RWPE1 (cell line): ENCODE measurements at places on chromosomes 13 and 19.

- no peak for DNase-seq
Observed at GRCh38 chr13:34020388-34020787, 202.4 kb downstream of the RFC3 start.

- no peak for DNase-seq
Observed at GRCh38 chr19:12465211-12465610, 19.4 kb downstream of the ZNF709 start.

GRCh38 chr19:51019544-51019925, at the start of gene KLK10:
KLK10 (minus strand) TSS chr19:51019709; CDS start chr19:51019130, 579 bp downstream.
- no peak for DNase-seq

DNA sequence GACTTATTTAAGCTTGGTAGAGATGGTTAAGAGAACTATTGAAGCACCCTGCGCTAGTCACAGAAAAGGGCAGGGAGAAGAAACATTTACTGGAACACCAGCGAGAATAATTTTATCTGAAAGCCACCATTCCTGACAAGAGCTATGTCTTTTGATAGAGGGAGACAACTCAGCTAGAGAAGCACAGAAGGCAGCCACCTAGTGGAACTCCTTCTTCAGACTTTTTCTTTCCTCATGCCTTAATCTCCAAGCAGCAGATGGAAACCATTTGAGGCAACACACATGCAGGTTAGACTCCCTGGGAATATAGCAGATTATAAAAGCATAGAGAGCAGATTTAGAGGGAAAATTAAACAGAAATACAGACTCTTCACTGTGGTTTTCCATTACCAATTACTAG, 813.4 kb downstream of the SLITRK6 start:
- no peak for DNase-seq

- no peak for DNase-seq
Observed at GRCh38 chr13:40786568-40786996, 2.8 kb upstream of the SLC25A15 start.

DNA sequence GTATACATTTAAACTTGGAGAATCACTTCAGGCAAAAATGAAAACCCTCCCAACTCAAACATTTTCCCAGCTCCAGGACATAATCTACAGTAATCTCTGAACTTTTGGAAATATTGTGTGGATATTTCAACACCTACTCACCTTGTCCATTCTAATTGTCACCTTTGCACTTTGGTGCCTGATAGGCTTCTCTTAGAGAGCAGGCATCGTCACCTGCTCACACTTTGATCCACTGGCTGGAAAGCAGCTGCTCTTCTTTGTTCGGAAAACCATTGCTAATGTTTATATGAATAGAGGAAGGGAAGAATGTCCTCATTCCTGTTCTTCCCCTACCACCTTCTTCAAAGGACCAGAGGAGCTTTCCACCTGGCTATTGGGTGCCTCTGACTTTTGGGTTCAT, 411.2 kb downstream of the FGF9 start:
- no peak for DNase-seq

DNA sequence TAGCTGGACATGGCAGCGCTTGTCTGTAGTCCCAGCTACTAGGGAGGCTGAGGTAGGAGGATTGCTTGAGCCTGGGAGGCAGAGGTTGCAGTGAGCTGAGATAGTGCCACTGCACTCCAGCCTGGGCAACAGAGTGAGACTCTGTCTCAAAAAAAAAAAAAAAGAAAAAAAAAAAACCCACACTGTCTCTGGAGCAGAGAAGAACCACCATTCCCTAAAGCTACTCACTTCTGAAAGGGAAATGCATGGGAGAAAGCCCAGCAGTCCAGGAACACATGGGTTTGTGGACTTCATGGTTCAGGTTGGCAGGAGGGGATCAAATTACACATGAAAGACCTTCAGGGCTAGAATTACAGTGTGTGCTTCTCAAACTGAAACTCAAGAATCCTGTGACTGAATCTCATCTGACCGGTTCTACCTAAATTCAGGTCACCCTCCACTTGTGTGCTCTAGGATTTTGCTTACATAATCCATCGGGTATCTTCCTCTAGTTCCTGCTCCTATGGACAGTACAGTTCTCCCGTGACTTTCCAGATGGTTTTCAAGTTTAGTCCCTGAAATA, 30.2 kb upstream of the CPB2 start:
- DNase-seq = peak; percentile 82

DNA sequence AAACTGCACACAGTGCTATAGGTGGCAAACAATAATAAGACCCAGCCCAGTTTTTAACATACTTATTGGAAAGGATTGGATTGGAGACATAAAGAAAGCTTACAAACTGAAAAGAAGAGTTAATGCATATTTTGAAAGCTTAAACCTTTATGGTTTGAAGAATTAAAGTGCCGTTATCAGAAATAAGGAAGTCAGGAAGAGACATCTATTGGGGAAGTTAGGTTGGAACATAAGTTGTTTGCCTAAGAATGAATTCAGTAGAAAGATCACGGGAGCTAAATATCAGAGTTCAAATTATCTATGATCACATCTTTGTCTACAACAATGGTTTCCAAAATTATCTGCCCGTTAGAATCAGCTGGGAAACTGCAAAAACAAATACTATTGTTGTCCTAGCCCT, 767.9 kb downstream of the PCDH9 start:
- no peak for DNase-seq

GRCh38 chr19:5142725-5143097, 173.8 kb downstream of the KDM4B start:
- DNase-seq = no peak

GRCh38 chr19:18846862-18847548, 15.2 kb downstream of the UPF1 start:
- DNase-seq = peak; percentile 67

- DNase-seq = peak; percentile 91
Observed at GRCh38 chr19:45446944-45447343, 20.9 kb upstream of the FOSB start.

DNA sequence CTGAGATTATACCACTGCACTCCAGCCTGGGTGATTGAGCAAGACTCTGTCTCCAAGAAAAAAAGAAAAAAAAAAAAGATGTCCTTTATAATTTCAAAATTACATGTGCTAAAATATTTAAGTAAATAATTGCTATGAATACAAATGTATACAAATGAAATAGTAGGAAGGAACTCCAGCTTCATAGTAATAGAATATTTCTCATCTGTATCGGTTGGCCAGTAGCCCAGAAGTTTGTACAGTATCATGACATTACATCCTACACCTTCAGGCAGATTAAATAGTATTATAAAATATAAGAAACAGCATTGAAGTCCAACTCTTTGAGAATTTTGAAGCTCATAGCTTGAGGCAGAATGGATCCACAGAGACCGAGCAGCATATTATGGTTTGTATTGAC, 36.5 kb upstream of the CLDN10 start:
- no peak for DNase-seq

- no peak for DNase-seq
Observed at GRCh38 chr13:29749401-29750182, 100.8 kb downstream of the UBL3 start.

- no peak for DNase-seq
Observed at GRCh38 chr13:103134271-103134670, 68.1 kb upstream of the SLC10A2 start.

DNA sequence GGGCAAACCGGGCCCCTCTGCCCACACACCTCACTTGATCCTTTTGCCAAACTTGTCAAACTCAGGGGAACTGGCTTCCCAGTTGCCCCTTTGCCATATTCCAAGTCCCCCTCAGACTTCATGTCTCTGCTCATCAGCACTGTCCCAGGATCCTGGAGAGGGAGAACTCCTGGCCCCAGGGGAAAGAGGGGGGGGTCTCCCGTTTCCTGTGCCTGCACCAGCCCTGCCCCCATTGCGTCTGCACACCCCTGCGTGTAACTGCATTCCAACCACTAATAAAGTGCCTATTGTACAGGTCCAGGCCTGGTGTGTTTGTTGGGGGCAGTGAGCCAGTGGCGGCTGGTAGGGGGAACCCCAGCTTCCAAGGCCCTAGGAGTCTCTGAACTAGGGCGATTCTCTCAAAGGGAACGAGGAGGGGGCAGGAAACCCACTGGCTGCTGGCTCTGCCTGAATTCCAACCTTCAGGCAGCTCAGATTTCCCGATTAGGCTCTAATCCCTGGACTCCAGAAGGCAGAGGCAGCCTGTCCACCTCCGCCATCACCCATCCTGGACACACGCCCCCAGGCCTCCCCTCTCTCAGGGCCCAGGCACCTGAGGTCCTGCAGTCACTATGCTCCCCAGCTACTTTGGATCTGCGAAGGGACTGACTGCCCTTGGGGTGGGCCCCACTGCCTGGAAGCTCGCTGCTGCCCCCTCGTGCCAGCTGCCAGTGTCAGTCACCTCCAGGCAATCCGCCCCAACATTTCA, 9.7 kb upstream of the ILF3 start:
- DNase-seq = peak; percentile 90

DNA sequence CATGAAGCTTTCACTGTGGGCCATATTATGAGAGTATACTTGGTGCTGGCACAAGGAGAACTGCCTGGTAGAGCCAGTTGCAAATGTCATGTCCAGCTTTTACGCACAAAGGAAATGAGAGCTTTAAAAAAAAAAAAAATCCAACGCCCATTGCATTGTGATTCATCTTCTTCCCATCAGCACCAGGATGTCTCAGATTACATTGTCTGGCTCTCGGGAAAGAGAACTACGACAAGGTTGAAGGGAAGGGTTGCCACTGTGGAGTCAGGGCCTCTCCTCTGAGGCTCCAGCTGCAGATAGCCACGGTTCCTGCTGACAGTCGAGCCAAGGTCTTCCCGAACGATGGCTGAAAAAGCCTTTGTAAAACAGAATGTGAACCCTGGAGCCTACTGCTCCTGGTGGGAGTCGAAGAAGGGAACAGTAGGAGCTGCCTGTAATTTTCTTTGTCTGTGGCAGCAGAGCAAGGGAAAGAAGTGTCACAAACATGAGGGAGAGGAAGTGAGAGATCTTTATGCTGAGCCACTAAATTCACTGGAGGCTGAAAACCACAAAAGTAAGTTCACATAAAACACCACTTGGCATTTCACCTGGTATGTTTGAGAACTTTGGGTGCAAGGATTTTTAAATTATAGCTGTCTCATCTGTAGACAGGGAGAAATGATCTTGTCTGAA, 704.7 kb downstream of the DIAPH3 start:
- DNase-seq = peak; percentile 26

- DNase-seq = no peak
Observed at GRCh38 chr13:72983085-72983768, 75.6 kb upstream of the KLF5 start.

- peak; percentile 79 for DNase-seq
Observed at GRCh38 chr19:12801466-12802266, at the start of the genes PRDX2 and THSD8. PRDX2 (minus strand) TSS chr19:12801800; CDS start chr19:12801261, 539 bp downstream. THSD8 (plus strand) TSS chr19:12802069; CDS start chr19:12802072, 3 bp downstream.

- no peak for DNase-seq
Observed at GRCh38 chr13:80217614-80218456, 123.1 kb downstream of the SPRY2 start.

- peak; percentile 39 for DNase-seq
Observed at GRCh38 chr19:46728693-46729339, 11.9 kb upstream of the PRKD2 start.

- peak; percentile 56 for DNase-seq
Observed at GRCh38 chr13:30895773-30896172, 10.3 kb upstream of the MEDAG start.

- DNase-seq = no peak
Observed at GRCh38 chr13:109615721-109616420, 170.5 kb downstream of the IRS2 start.

DNA sequence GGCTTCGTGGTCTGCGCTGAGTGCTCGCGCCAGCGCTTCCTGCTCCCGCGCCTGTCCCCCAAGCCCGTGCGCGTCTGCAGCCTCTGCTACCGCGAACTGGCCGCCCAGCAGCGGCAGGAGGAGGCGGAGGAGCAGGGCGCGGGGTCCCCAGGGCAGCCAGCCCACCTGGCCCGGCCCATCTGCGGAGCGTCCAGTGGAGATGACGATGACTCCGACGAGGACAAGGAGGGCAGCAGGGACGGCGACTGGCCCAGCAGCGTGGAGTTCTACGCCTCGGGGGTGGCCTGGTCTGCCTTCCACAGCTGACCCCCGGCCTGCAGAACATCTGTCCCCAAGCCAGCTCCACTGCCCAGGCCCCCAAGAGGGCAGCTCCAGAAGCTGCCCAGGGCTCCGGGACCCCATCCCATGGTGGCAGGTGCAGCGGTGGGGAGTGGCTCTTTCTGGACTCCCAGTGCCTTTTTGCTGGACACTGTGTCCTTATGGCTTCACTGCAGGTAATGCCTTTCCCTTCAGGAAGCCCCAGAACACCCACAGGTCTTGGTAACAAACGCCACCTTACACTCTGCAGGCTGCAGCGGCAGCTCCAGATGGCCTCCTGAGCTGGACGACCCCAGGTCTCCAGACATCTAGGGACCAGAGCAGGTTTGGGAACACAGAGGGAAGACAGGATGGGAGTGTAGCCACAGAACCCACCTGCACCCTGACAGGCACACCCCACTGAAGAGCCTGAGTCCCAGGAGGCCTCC, 9.3 kb downstream of the PLEKHF1 start:
- DNase-seq = no peak

DNA sequence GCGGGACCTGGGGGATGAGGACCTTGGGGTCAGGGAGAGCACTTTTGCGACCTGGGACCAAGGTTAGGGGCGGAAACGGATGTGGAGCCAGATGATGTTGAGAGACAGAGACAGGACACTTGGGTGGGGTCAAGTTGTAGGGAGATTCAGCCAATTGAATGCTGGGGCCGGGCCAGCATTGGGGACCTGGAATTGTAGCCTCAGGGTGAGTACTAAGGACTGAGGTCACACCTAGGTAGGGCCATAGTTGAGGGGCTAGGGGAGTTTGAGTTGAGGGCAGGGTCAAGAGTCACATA, 1.2 kb downstream of the ALKBH7 start:
- DNase-seq = no peak

DNA sequence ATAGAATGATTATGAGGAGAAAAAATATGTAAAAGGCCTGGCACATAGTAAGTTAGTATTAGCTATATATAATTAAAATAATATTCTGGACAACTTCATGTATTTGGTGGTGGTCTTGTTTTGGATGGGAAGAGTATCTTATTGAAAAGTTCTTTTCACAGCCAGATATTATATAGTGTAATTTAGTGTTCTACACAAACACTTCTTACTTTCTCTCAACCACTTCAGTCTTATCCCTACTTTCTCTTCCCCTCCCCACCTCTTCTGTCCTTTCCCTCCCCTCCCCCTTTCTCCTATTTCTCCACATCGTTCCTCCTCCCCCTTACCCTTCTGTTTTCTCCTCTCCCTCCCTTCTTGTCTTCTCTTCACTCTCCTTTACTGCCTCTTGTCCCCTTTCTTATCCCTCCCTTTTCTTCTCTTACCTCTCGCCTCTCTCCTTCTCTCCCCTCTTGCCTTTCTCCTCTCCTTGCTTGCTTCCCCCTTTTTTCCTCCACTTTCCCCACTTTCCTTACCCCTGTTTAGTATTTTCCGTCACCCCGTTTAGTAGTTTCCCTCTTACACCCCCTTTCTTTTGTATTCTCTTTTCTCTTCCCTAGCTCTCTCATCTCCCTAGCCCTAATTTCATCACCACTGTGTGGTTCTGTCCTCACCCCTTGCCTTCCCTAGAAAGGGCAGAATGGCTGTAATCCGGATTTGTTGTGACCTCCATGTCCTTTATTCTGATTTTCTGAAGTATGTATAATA, 107.2 kb upstream of the MLNR start:
- DNase-seq = no peak

GRCh38 chr19:49666120-49666444, 349 bp downstream of the BCL2L12 start:
- DNase-seq = peak; percentile 50
